ENCODE measurements at places on chromosomes 2 and 18. TPM values are rescaled to one million over a fixed set of nuclear protein-coding genes. Genes with fewer than 3 reads are reported as not detected.

- DNase-seq: no peak
Measured at GRCh38 chr2:70684846-70685622, 83.0 kb downstream of the ADD2 start.

DNA sequence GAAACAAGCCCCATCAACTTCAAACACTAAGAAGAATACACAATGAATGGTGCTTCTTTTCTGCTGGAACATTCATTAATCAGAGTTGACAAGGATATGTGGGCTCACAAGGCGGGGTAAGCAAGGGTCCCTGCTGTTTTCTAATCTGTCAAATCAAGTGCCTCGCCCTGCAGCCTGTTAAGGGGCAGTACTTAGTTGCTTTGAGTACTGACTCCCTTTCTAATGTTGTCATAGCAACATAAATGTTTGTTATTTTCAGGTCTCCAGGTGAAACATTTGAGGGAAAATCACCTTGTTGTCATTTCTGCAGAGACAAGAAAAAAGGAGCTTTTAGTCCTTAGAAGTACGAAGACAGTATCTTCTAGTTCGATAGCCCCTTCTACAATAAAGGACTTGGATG is 284.7 kb upstream of the PKDCC start:
- DNase-seq: no peak

DNA sequence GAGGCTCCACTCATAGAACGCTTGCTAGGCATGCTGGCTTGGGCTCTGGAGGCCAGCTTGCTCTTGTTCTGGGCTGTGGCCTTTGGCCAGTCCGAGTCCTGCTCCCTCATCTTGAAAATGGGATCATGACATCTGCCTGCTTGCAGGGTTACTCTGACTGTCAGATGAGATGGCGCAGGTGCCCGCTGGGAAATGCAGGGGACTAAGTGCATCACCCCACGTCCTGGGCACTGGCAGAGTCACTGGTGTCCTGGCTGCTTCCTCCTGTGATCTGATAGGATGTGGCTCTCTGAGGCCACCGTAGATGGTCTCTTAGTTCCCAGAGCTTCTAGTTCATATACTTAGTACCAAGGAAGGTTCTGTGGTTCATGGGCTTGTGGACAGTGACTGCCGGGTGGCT is 18.5 kb downstream of the LDLRAD4 start:
- DNase-seq: peak; percentile 10

GRCh38 chr2:229313591-229313990 is 42.5 kb upstream of the PID1 start:
- no peak for DNase-seq

GRCh38 chr18:79943608-79944125 is 7.8 kb downstream of the SLC66A2 start:
- DNase-seq: no peak

DNA sequence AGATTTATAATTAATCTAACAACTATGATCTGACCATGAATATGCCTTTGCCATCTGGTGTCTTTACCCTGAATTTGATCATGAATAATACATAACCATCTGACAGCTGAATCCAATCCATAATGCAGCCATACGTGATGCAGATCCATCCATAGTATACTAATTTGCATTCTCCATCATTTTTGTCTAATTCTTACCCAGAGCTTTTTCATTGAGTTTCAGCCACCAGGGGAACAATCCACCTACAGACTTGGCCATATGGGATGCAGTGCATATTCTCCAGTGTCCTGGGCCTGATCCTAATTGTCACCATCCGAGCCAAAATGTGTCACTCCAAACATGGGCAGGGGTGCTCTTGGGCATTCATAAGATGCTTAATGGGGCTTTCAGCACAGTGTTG is 227.2 kb upstream of the CRIM1 start:
- no peak for DNase-seq

GRCh38 chr2:43005245-43005974 is 213.0 kb upstream of the HAAO start:
- DNase-seq: peak; percentile 9

GRCh38 chr2:236075802-236076201 is 92.4 kb downstream of the GBX2 start:
- no peak for DNase-seq

- DNase-seq: no peak
Measured at GRCh38 chr2:236168110-236169080, at the start of gene GBX2. GBX2 (minus strand) TSS chr2:236168386; CDS start chr2:236167971, 415 bp downstream.

GRCh38 chr2:142989273-142990204 is 112.1 kb downstream of the KYNU start:
- DNase-seq: no peak

- DNase-seq: no peak
Measured at GRCh38 chr18:60978338-60978737, 354.9 kb upstream of the CDH20 start.

DNA sequence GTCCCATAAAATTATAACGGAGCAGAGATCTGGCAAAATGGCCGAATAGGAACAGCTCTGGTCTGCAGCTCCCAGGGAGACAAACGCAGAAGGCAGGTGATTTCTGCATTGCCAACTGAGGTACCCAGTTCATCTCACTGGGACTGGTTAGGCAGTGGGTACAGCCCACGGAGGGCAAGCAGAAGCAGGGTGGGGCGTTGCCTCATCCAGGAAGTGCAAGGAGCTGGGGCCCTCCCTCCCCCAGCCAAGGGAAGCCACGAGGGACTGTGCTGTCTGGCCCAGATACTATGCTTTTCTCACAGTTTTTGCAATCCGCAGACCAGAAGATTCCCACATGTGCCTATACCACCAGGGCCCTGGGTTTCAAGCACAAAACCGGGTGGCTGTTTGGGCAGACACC is 22.8 kb downstream of the ICA1L start:
- DNase-seq: no peak

- DNase-seq: no peak
Measured at GRCh38 chr2:96520697-96521096, 15.5 kb upstream of the NEURL3 start.

GRCh38 chr2:222102575-222103349 is 196.0 kb downstream of the PAX3 start:
- DNase-seq: no peak

DNA sequence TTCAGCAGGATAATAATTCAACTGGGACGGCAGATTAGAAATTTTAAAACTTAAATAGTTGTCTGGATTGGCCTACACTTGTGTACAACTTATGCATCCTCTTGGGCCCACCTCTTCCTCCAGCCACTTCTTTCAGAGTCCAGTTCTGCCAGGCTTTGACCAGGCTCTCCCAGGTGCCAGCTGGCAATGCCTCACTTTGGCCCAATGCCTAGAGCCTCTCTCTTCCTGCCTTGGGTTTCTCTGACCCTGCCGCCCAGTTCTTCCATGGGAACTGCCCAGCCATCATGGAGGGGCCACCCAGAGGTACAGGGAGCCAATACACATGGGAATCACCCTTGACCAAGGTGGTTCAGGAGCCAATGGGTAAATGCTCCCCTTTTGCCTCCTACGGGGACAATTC is 135.5 kb downstream of the IRS1 start:
- no peak for DNase-seq

- DNase-seq: no peak
Measured at GRCh38 chr2:38255211-38255610, 121.9 kb downstream of the ATL2 start.

- DNase-seq: peak; percentile 24
Measured at GRCh38 chr18:24987303-24988252, 364.4 kb downstream of the ZNF521 start.

GRCh38 chr2:26161926-26162325 is 11.0 kb upstream of the GAREM2 start:
- DNase-seq: no peak

DNA sequence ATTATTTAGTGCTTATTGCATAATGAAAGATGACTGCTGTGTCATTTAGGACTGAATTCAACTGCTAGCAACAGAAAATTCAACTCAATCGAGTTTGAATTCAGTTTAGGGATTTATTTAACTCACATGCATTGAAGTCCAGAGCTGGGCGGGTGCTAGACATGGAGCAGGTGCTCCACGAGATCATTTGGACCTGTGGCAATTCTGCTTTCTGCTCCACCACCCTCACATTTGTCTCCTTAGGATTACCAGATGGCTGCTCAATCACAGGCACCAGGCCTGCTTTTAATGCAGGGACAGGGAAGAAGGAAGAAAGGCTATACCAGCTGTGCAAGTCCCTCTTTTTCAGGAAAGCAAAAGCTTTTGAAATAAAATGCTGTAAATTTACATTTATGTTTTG is 572.9 kb upstream of the SLC8A1 start:
- DNase-seq: no peak

GRCh38 chr18:75223687-75224347 is 13.2 kb downstream of the TSHZ1 start:
- no peak for DNase-seq

- no peak for DNase-seq
Measured at GRCh38 chr2:55839182-55839819, 84.3 kb downstream of the EFEMP1 start.

The MLPH gene
- 1.2 TPM for total RNA-seq

The DHRS9 gene
- total RNA-seq: 0.91 TPM

The PRSS56 gene
- not detected for total RNA-seq

The CRYGC gene
- total RNA-seq: not detected

The TXNDC2 gene
- total RNA-seq: 0.24 TPM

The ZNF396 gene
- 1.5 TPM for total RNA-seq
